ENCODE measurements at places on chromosomes 16 and 17.

- peak; percentile 76 for DNase-seq
These were observed at the start of gene GOT2 for GRCh38 chr16:58733671-58734458. Gene GOT2 (minus strand): TSS chr16:58734316. CDS start chr16:58734228, 88 bp downstream.

DNA sequence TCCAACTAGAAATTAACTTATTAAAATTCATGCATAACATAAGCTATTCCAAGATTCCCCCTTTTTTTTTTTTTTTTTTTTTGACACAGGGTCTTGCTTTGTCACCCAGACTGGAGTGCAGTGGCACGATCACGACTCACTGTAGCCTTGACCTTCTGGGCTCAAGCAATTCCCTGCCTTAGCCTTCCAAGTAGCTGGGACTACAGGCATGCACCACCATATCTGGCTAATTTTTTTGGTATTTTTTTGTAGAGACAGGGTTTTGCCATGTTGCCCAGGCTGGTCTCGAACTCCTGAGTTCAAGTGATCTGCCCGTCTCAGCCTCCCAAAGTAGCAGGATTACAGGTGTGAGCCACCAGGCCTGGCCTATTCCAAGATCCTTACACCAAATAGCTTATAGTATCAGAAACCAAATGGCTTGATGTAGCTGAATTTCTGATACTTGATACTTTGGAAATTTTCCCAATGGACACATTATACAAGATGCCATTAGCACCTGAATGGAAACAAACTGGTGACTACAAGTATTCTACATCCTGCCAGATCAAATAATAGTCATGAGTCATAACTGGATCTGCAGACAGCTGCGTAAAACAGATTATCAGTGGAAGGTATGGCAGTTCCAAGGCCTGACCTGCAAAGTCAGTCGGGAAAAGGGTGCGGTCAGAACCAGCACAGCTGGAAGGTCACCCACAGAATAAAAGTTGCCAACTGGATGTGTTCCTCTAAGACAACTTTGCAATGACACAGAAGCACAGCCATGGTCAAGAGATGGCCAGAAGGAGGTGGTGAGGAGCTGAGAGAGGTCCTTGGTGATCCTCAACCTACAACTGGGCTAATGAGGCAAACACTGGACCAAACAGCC is 14.5 kb downstream of the TUBG1 start:
- no peak for DNase-seq

GRCh38 chr16:86986136-86986535 is 331.1 kb downstream of the C16orf95 start:
- DNase-seq, result no peak

DNA sequence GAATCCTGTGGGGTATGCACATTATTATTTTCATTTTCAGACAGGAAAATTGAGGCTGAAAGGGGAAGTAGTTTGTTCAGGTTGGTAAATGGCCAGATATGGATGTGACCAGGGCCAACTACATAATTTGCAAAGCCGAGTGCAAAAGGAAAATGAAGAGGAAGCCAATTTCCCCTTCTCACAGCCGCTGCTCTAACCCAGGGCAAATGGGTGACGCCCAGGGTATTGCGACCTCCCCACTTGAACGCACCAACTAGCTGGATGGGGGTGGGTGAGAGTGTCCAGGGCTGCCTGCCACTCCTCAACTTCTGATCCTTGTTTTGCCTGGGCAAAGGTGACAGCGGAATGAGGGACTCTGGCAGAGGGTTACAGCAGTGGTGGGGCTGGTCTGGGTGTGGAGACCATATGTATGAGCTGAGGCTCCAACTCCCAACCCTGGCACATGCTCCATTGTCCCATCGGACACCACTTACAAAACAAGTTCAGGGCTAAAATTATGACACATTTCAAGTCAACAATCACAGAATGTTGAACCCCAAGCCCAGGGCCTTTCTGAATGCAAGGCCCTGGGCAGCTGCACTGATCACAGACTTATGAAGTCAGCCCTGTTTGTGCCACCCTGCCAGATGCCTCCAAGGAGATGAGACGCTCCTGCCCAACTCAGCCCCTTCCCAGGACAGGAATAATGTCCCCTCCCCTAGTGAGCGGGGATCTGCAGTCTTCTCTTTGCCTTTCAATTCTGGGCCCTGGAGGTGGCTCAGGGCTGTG is 1.7 kb downstream of the ANKRD40CL start:
- no peak for DNase-seq

DNA sequence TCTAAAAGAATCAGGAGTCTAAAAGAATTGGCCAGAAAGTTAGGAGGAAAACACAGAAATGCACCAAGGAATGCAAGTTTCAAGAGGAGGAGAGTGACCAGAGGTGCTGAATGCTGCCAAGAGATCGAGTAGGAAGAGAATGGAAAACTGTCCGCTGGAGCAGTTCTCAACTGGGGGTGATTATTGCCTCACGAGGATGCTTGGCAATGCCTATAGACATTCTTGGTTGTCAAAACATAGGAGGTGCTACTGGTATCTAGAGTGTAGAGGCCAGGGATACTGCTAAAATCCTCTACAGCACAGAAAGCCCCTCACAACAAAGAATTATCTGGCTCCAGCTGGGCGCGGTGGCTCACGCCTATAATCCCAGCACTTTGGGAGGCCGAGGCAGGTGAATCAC is 82.1 kb upstream of the NOL11 start:
- DNase-seq, result no peak

- DNase-seq, result no peak
These were observed 33.9 kb downstream of the MYH11 start for GRCh38 chr16:15822957-15823356.

DNA sequence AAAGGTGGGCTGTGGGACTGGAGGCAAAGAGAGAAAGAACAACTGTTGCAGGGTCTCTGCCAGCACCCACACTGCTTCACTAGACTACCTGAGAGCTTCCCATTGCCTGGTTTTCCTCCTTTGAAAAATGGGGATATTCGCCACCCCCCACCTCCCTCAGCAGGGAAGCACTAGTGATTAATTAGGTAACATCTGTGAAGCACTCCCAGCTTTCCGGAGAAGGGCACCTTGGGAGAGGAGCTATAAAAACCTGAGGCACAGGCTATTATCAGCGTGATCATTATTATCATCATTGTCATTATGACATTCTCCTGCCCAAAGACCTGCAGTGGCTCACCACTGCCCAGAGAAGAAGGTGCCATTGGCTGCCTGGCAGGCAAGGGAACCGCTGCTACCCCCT is 83.5 kb downstream of the XYLT1 start:
- no peak for DNase-seq

GRCh38 chr17:40526668-40527067 is 25.2 kb upstream of the TNS4 start:
- DNase-seq, result no peak

- DNase-seq, result no peak
These were observed 13.6 kb downstream of the ZC3H7A start for GRCh38 chr16:11783319-11784037.

DNA sequence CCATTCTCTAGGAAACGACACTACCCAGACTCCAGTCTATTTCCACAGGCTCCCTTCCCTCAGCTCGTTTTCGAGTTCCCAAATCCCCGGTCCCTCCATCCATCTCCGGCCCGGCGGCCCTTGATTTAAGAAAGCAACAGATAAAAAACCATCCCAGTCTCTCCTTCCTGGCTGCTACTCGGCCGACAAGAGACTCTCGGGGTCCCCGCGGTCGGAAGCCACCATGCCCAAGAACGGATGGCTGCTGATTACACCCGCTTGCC is 182 bp downstream of the RPL26 start:
- DNase-seq, result no peak

GRCh38 chr17:1137465-1137894 is 42.3 kb downstream of the ABR start:
- no peak for DNase-seq

DNA sequence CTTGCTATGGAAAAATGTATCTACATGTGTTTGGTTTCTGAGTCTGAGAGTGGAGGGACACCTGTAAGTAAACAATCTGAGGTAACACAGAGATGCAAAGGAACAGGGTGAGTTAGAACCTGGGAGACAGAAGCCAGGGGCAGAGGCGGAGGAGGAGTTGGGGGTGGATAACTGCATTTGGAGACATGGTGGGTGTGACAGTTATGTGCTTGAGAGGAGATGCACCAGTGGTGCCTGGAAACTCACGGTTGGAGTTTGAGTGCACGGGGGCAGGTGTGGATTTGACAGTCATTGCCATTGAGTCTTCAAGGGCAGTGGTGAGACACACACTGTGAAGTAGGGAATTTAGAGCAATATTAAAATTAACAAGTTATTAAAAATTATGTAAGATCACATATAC is 6.5 kb downstream of the NUP93 start:
- DNase-seq, result no peak

Measured in amniotic stem cell (primary cell).